GM23338 (cell line): ENCODE measurements at places on chromosomes 7 and 10.

DNA sequence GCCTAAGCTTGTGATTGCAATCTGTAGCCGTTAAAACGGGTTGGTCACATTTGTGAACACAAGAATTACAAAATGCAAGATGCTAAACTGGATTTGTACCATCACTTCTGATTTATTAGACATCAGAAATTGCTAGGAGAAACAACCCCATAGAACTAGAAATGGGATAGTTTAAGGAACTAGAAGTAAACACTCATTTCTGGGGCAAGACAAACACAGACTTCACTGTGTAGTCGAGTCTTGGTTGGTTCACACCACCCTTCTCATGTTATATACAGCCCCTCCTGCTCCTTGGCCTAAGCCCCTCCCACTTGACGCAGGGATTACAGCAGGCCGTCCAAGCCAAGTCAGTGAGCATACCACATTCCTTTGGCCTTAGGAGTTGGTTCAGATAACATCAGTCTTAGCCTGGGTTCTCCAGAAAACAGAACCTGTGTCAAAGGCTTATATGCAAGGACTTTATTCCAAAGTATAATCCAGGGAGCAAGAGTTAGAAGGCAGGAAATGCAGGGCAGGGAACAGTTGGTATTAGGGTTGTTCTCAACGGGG lies 2.0 kb upstream of the NRAP start:
- DNase-seq = peak; percentile 25

GRCh38 chr10:61398366-61399129 lies 54.6 kb downstream of the TMEM26 start:
- no peak for DNase-seq

- no peak for DNase-seq
These were observed 68.7 kb upstream of the PAPSS2 start for GRCh38 chr10:87590705-87591588.

DNA sequence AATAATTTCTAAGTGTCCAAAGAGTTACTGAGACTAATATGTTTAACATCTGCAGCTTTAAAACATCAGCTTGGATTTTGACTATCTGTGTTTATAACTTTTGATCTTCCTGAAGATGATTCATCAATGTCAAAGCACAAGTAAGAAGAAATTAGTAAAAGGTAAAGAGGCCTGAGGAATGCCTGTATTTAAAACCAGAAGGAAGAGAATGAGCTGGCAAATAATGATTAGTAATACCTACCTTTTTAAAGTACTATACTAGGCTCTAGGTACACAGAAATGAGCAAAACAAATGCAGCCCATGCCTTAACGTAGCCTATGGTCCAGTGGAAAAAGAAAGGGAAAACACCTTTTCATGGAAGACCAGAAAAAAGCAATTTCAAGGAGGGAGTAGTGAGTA lies 158.0 kb downstream of the KCND2 start:
- DNase-seq = no peak

DNA sequence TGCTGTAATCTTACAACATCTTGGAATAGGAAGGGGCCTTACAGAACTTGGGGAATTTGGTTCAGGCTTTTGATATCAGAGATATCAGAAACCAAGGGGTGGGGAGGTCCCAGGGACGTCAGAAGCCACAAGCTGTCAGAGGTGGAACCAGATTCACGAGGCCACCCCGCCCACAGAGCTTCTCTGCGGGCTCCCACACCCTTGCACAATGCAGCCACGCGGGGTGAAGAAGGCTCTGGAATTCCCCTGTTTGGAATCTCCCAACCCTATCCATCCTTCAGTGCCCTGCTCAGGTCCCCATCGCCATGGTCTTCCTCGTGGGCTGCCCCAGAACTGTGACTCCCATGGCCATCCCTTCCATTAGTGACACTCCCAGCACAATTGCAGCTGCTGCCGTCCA lies 247.1 kb upstream of the SHH start:
- DNase-seq = no peak

DNA sequence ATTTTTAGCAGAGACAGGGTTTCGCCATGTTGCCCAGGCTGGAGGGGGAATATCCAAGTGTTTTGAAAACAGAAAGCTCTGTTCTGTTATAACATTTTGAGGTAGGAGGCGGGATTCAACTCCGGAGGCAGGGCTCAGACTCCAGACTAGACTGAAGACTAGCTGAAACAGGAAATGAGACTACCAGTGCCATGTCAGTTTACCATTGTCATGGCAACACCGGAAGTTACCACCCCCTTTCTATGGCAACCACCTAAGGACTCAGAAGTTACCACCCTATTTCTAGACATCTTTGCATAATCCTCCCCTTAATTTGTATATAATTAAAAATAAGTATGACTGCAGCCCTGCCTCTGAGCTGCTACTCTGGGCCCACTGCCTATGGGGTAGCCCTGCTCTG lies 1069.1 kb upstream of the AUTS2 start:
- DNase-seq = no peak

GRCh38 chr7:69078997-69079769 lies 519.1 kb upstream of the AUTS2 start:
- DNase-seq = peak; percentile 35

DNA sequence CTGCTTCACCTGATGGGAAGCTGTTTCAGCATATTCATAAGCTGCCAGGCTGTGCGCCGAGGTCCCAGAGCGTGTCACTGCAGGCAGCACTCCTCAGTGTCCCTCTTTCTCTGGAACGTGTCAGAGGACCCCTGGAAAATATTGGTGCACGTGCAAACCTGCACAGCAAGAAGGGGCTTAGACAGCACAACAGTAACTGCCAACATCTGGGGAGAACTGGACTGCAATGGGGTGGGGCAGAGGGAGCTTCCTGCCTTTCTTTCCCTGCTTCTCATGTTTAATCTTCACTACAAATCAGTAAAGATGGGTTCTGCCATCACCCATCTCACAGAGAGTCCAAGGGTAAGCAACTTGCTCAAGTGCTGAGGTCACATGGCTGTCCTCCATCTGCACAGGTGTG lies 86.5 kb upstream of the GPR26 start:
- DNase-seq = no peak

DNA sequence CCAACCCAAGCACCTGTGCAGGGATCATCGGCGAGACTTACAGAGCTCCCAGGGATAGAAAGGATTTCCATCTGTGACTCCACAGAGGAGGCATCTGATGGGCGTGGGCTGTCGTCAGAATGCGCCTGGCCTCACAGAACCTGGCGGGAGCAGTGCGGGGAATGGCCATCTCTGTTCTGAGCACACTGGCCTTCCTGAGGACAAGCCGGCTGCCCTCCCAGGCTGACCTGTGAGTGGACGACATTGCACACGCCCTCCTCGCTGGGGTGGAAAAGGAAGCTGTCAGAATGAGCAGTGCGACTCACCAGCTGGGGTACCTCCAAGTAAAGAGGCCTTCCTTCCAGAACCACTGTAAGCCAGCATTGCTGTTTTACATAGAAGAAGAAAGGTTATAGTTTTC lies 234.6 kb upstream of the PITRM1 start:
- DNase-seq = no peak

GRCh38 chr10:97131666-97132065 lies 54.1 kb downstream of the SLIT1 start:
- no peak for DNase-seq

DNA sequence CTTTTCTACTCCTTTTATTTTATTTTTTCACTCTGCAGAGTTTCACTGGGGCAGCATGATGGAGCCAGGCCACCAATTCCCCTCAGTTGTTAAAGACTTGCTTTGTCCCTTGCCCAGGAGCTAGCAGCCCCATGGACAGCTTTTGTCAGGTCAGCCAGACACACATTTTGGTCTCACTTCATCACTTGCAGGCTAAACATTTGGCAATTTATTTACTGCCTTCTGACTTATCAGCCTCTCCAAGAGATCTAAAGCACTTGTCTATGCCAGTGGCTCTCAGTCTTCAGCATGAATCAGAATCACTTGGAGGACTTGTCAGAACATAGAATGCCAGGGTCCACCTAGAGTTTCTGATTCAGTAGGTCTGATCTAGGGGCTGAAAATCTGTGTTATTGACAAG lies 66.4 kb upstream of the GDF10 start:
- DNase-seq = no peak

GRCh38 chr10:84551437-84552120 lies 223.2 kb downstream of the CCSER2 start:
- no peak for DNase-seq

DNA sequence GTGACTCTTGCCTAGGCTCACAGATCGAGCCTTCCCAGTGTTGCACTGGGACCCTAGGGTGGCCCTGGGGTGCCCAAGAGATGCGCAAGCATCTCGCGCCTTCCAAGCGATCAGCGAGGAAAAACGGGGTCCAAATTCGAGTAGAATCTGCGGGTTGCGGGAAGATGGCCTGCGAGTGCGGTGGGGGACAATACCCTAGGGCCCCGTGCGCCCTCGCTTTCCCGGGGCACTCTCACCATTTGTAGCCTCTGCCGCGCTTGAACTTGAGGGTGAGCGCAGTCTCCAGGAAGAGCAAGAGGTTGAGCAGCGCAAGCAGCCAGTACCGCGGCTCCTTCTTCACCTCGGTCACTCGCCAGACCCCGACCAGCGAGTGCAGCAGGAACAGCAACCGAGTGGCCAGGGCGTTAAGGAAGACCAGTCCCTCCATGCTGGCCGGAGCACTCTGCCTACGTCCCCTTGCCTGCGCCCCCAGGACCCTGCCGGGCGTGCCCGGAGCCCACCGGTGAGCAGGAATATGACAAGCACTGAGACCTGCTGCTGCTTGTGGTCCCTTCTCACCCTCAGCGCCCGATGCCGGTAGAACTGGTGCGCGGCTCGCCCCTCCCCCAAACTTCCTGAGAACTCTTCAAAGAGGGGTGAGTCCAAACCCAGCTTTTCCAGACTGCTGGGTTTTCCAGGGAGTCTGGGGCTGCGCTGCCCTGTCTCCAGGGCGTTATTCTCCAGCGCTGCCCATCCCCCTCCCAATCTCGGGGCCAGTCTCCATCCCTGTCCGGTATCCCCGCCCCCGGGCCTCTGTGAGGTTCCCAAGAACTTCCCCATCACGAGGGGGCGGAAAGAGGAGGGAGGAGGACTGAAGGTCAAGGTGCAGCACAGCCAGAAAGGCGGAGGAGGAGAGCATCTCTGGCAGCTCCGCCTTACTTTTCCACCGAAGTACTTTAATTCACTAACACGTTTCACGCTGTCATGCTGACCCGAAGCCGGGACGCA lies at the start of gene TMEM26:
Gene TMEM26, minus strand, starts transcription at position 727 of the 987 bp plus-strand sequence. Its CDS starts 300 bp downstream, at position 427.
- peak; percentile 86 for DNase-seq

- peak; percentile 68 for DNase-seq
These were observed 15.8 kb downstream of the SFXN4 start for GRCh38 chr10:119149729-119150128.
